ENCODE measurements at places on chromosomes 1 and 21.
A peak's percentile ranks its signal among the peaks of the same experiment; 100 is the strongest.

DNA sequence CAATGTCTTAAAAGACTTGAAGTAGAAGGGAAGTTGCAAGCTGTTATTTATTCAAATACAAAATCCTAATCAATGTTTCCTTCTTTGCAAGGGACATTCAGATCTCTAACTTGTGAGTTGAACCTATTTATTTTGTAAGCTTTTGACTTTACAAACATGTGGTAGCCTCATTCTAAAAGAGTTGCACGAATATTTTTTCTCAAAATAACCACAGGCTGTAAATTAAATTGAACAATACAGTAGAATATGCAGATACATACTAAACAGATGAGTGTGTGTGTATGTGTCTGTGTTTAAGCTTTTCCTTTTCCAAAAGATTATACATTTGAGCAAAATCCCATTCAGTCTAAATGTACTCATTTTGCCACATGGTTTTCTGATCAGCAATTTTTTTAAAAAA, 4.8 kb upstream of the DYNLT5 start:
- no peak for DNase-seq

- DNase-seq = no peak
Measured at GRCh38 chr1:85334962-85335361, 58.5 kb upstream of the BCL10 start.

GRCh38 chr21:40471103-40471502, 375.9 kb downstream of the DSCAM start:
- no peak for DNase-seq

DNA sequence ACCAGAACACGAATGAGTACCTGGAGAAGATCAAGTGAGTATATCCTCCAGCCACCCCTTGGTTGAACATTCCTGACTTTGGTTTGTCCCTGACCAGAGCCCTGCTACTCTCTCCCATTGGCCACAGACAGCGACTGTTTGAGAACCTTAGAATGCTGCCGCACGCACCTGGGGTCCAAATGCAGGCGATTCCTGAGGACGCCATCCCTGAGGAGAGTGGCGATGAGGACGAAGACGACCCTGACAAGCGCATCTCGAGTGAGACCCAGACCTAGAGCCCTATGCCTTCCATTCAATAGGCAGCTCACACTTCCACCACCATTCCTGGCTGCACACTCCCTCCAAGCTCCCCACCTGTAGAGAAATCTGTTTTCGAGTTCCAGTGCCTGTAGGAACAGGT, 4.5 kb downstream of the MARCKSL1 start:
- no peak for DNase-seq

- DNase-seq = no peak
Measured at GRCh38 chr1:161792740-161793139, 26.6 kb downstream of the ATF6 start.

- no peak for DNase-seq
Measured at GRCh38 chr1:1538334-1538733, 2.1 kb downstream of the TMEM240 start.

GRCh38 chr1:230073371-230074035, 6.5 kb downstream of the GALNT2 start:
- no peak for DNase-seq

- DNase-seq = peak; percentile 1
Measured at GRCh38 chr1:48572646-48573258, 100.7 kb upstream of the SPATA6 start.

- no peak for DNase-seq
Measured at GRCh38 chr1:235941876-235942624, 75.3 kb upstream of the LYST start.

GRCh38 chr1:198211696-198212095, 54.9 kb downstream of the NEK7 start:
- DNase-seq = no peak

DNA sequence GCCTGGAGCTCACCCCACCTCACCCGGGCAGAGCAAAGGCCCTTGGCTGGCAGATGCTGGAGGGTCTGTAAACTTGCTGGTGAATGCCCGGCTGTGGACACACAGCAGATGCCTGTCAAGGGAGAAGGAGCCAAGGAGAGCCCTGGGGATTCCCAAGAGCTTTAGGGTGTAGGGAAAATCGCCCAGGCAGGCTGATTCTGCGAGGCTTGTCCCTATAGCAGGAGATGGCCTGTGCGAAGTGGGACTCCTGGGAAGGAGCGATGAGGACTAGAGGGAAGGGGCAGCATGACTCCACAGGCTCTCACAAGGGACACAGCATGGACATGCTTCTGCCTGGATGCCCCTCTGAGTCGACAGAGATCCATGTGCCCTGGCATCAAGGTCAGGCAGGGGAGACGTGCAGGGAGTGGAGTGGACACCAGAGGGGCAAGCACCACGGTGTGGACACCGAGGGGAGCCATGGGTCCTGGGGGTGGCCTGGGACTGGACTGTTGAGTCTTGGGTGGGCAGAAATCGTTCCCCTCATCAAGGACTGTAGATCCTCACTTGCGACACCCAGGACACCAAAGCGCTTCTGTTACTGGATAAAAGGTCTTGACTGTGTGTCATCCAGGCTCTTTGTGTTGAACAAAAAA, 71.4 kb upstream of the ABCG1 start:
- DNase-seq = no peak

GRCh38 chr1:95197616-95198252, 36.3 kb upstream of the RWDD3 start:
- no peak for DNase-seq

DNA sequence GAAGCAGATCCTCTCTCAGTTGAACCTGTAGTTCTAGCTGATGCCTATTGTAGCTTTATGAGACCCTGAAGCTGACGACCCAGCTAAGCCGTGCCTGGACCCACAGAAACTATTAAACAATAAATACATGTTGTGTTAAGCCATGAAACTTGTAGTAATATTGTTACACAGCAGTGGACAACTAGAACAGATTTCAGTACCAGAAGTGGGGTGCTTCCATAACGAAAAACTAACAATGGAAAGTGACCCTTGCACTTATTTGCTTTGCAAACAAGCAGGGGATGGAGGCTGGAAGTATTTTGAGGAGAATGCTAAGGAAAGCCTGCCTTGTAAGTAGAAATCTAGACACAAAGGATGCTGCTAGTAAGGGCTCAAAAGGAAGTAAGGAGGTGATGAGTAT, 18.1 kb upstream of the HEATR1 start:
- no peak for DNase-seq

GRCh38 chr1:237568955-237569354, 321.8 kb downstream of the ZP4 start:
- DNase-seq = no peak

DNA sequence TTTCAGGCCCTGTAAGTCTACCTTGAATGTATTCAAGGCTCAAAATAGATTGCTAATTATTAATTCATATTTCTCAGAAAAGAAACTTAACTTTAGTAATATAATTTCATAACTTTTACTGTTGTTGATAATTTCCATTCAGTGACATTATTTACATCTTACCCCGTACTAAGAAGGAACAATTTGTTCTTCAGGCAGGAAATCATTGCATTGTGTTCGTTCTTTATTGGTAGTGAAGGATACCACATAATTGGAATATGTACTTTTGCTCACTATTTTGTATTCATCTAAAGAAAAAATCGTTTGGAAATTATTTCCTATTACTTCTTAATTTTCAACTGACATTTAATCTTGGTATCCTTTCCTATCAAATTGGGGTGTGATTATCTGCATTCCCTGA, 39.4 kb downstream of the CTTNBP2NL start:
- DNase-seq = no peak

DNA sequence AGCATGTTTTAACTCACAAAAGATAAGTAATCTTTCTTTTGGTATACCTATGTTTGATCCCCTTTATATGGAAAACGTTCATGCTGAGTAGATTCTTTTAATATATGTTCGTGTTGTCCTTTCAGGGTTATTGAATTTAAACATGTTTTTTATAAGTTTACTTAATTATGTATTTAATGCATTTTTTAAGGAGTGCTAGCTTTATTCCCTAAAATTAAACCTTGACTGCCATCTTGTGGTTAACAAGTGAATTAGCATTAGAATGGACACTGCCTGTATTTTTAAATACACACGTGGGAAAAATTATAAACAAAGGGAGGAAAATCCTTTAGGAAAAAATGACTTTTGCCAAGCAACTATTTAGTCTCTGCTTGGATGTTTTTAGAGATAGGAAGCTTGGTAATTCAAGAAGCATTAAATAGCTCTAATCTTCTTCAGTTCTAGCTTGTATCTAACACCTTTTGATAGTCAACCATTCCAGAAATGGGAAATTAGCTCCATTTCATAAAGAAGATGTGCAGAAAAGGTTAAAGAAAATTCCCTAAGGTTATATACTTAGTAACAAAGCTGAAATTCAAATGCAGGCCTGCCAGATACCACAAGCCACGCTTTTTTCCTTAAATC, 43.0 kb downstream of the UBE2U start:
- no peak for DNase-seq

DNA sequence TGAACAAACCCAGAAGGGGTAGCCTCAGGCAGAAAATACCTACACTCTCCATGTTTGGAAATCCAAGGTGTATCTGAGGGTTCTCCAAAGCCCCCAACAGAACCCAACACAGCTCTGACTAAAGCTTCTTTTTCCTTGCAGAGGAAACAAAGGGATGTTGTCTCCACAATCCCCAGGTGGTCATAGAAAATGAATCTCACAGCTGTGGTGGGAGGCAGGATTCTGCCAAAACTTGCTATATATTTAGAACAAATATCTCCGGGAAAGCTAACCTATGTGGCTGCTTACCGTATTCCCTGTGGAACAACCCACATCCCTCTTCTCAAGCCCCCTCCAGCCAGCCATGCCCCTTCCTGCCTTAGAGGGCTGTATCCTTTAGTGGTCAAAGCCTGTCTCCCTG, 406.1 kb downstream of the PRDM2 start:
- DNase-seq = no peak

DNA sequence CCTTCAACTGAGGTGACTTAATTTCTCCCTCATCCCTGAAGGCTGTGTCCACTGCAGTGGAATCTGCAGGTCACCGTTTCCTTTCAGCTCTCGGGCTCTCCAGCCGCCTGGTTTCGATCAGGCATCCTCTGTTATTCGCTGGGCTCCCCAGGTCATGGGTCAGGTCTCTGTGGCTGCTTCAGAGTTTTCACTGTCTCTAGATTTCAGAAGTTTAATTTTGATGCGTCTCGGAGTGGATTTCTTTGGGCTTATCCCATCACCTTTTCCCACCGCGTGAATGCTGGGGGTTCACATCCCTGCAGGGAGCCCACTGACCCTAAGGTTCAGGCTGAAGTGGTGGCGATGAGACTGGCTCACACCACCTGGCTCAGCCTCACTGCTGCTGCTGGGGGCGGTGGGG, 3.3 kb downstream of the ACTRT2 start:
- no peak for DNase-seq

DNA sequence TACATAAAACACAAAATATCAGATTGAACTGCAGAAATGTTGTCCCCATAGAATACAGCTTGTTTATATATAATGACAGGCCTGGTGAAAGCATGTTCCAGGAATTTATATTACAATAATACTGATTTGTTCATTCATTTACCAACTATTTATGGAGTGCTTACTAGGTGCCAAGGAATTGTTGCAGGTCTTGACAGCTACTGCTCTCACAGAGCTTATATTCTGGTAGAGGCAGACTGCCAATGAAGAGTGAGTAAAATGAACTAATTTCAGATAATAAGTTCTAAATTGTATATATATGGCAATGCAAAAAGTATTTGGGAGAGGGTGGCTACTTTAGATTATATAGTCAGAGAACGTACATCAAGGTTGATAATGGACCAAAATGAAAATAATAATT, 152.0 kb downstream of the COQ8A start:
- DNase-seq = no peak

DNA sequence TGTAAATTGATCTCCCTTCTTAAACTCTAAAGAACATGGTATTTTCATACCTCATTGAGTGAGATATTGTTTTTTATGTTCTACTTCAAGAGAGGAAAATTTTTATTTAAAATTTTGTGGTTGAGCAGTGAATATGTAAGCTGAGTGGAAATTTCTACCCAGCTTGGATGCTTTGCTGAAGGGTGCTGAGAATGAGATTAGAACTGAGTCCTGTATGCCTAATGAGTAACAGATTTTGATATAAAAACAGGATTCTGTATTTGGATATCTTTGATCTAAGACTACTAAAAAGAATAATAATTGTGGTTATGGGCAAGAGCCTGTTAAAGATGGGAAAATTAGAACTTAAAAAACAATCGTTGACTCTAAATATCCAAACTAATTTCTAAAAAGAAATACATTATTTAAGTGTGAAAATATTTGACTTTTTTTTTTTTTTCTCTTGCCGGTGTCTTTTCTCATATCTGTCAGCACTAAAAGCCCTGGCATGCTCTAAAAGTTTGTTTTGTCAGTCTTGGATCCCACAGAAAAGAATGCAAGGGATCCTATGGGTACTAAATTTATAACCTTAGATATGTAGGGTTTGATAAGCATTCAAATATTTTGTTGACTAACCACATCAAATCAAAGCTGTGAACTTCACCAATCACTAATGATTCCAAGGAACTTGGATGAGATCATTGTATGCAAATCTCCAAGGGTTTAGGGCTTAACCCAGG, 652.3 kb downstream of the PTPRC start:
- DNase-seq = no peak

GRCh38 chr21:26782331-26782730, 62.9 kb downstream of the ADAMTS1 start:
- DNase-seq = no peak

DNA sequence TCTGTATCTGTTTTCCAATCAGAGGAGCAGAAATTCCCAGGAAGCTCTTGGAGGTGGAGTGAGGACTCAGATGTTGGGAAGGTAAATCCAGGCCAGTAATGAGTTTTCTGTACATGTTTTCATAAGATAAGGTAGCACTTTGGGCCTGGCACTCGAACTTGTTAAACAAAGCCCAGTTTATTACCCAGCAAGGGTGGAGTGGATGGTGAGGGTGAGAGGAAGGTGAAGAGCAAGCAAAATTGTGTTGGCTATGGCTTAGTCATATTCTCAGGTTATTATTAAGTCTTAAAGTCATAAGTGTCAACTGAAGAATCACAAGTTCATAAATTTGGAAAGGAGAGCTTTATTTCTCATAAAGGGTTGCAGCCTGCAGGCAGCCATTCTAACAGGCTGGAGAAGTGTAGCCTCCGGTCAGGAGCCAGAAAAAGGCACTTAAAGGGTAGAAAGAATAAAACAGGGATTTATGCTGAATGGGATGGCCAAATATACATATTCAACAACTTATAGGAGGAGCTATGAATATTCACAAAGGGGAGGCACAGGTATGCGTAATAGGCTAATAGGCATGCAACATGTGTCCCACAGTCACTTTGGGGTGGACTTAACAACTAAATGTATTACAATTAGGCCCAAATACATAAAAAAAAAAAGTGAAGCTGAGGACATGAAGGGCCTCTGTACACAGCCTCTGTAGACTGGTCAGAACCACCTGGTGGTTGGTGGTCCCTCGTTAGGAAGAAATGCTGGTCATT, 523.9 kb downstream of the LMO4 start:
- DNase-seq = no peak
